ENCODE measurements at places on chromosomes 2 and 18. TPM values are rescaled to one million over a fixed set of nuclear protein-coding genes. Genes with fewer than 3 reads are reported as not detected.

LIMS2 gene
- total RNA-seq: 2.3 TPM

SGPP2 gene
- not detected for total RNA-seq

AOX1 gene
- 43.0 TPM for total RNA-seq

ZDBF2 gene
- 12.1 TPM for total RNA-seq

UCN gene
- 1.2 TPM for total RNA-seq

DNAH6 gene
- not detected for total RNA-seq

KIF1A gene
- 0.75 TPM for total RNA-seq

SFTPB gene
- not detected for total RNA-seq

ARHGEF33 gene
- total RNA-seq: 0.57 TPM

DNMT3A gene
- total RNA-seq: 5.0 TPM

ZSWIM2 gene
- 0.06 TPM for total RNA-seq

EEF1B2 gene
- total RNA-seq: 488 TPM

CPLX4 gene
- total RNA-seq: not detected

FAM110C gene
- not detected for total RNA-seq

NETO1 gene
- total RNA-seq: not detected

GPR155 gene
- total RNA-seq: 156 TPM

MYO7B gene
- total RNA-seq: 0.13 TPM

SLC8A1 gene
- 22.5 TPM for total RNA-seq

ITGB6 gene
- 11.6 TPM for total RNA-seq

AP1S3 gene
- total RNA-seq: 1.8 TPM

C1QL2 gene
- total RNA-seq: not detected

SP140L gene
- 25.4 TPM for total RNA-seq

B3GNT2 gene
- total RNA-seq: 13.3 TPM

RNU2-63P gene
- total RNA-seq: not detected

C1D gene
- total RNA-seq: 47.8 TPM

TSPYL6 gene
- total RNA-seq: not detected

CROCC2 gene
- not detected for total RNA-seq

UGT1A5 gene
- not detected for total RNA-seq

CHRND gene
- total RNA-seq: 7.1 TPM

FBXO48 gene
- 0.64 TPM for total RNA-seq

CHRNG gene
- total RNA-seq: 0.83 TPM

PARD6G gene
- total RNA-seq: 2.8 TPM

PLA2R1 gene
- 5.3 TPM for total RNA-seq

TDRD15 gene
- not detected for total RNA-seq

POMC gene
- not detected for total RNA-seq

LBH gene
- total RNA-seq: 71.0 TPM

PLEK gene
- total RNA-seq: not detected

FOXI3 gene
- total RNA-seq: not detected

ERBB4 gene
- total RNA-seq: not detected

THOC1 gene
- total RNA-seq: 35.8 TPM

CNGA3 gene
- total RNA-seq: 0.58 TPM

C2orf78 gene
- total RNA-seq: not detected

ZEB2 gene
- total RNA-seq: 52.9 TPM

GRB14 gene
- total RNA-seq: 0.34 TPM

RNF152 gene
- total RNA-seq: 0.51 TPM

All from LHCN-M2 (cell line).